ENCODE measurements at places on chromosomes 12 and 14. TPM values are rescaled to one million over a fixed set of nuclear protein-coding genes. Genes with fewer than 3 reads are reported as not detected.

GRCh38 chr14:99199846-99200653 lies 71.9 kb downstream of the BCL11B start:
- no peak for DNase-seq

- DNase-seq: no peak
Measured at GRCh38 chr14:71469643-71470335, 462.4 kb upstream of the RGS6 start.

DNA sequence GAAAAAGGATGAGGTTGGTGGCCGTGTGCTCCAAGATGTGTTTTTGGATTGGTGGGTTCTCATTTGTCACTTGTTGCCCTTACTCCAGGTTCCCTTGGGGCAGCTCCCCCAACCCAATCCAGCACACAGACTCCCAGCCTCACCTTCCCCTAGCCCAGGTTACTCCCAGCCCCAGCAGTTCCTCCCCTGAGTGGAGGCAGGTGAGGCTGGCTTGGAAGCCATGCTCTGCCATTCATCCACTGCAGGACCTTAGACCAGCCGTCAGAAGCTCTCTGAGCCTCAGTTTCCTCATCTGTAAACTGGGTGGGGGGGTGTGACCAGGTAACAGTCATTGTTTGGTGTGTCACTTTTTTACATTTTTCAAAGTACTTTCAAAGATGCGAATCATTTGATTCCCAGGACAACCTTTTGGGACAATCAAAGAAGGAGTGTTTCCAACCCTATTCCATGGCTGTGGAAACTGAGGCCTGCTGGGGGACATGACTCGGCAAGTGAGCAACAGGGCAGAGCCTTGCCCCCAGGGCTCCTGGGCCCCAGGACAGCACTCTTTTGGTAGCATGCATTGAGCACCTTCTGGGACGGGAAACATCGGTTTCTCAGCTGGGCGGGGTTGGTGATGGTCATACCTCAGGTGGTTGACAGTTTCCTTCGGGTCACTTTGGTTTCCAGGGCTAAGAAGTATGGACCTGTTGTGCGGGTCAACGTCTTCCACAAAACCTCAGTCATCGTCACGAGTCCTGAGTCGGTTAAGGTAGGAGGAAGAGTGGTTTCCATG lies 7.2 kb downstream of the CYP46A1 start:
- DNase-seq: no peak

NYNRIN gene
- total RNA-seq: 0.03 TPM

C12orf50 gene
- total RNA-seq: not detected

KRT77 gene
- not detected for total RNA-seq

DNA sequence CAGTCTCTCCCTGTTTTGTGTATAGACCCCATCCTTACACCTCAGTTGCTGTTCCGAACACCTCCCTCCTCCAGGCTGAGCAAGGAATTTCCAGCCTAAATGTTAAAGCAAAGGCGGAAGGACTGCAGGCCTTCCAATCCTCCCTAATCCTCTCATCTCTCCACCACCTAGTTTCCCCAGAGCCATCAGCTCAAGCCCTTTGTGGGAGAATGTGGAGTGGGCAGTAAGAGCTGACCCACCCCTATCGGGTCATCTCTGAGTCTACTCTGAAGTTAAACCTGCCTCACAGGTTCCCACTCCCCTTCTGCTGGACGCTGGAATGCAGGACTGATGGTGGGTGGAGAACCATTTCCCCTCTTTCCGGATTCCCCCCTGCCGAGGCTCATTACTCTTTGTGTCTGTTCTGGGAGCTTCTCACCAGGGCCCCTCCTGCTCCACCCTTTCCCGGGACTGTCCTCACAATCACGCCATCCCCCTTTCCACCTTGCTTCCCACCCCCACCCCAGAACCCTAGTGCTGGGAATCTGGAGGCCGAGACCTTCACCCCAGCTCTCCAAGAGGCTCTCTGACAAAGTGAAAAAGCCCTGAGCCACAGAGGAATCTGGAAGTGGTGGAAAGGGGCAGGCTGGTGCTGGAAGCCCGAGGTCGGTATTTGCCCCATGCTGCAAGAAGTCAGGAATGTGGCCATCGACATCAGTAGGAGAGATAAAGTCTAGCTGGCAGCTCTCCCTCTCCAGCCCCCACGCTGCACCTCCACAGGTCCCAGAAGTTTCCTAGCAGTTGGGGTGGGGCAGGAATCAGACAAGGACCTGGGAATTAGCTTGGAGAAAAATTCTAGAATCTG lies 3.3 kb upstream of the KRT18 start:
- no peak for DNase-seq

KERA gene
- not detected for total RNA-seq

DNA sequence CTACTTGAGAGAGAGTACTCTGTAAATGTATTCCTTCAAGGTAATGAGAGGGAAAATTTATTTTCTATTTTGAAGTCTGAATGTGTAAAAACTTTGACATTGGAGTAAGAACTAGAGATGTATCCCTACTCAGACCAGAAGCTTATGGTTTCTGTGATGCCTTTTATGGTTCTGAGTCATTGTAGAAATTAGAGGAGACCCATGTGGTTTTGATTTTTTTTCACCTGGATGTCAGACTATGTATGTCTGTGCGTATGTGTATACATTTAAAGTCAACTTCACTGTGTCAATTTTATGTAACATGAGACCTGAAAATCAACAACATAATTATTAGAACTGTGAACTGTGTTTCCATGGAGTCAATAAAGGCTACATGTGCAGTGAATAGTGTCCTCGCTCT lies 302.0 kb downstream of the TRHDE start:
- no peak for DNase-seq

TDRD9 gene
- not detected for total RNA-seq

- DNase-seq: peak; percentile 68
Measured at GRCh38 chr12:91777268-91777992, 368.2 kb downstream of the BTG1 start.

DNA sequence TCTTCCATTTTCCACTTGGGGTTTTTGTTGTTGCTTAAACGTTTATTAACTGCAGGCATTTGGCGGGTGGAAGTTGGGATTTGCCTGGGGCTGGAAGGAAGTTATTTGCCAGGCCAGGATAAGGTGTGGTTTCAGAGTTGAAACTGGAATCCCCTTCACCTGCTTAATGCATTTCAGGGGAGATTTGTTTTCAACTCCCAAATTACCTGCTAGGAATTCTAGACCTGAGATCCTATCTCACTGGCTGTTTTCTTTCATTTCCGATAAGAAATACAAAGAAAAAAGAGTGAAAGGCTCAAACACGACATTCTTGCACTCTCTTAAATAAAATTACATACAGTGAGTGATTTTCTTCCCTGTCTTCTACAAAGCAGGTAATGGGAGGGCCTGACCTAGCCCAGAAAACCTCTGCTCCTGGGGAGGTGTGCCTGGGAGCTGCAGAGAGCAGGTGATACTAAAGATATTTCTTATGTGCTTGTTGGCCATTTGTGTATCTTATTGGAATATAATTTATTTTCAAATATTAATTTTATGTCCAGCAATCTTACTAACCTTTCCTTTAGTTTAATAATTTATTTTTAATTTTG lies 278.2 kb downstream of the ZFP36L1 start:
- no peak for DNase-seq

PZP gene
- not detected for total RNA-seq

CD69 gene
- 0.16 TPM for total RNA-seq

DNA sequence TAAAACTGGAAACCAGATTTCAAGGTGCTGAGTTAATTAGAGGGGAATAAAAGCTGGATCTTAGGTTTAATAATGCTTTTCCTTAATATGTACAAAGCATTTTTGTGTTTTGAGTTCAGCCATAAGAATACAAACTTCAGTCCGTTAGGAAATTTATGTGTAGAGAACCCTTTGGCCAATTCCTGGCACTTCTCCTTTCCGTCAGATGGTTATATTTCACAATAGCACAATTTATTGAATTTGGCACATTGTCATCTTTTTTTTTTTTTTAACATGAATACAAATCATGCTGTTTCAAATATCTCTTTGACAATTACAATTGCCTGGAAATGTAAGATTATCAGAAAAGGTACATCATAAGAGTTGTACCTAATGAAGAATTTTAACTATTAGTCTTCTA lies 56.2 kb upstream of the DDHD1 start:
- DNase-seq: no peak

GRCh38 chr14:65824285-65824977 lies 411.9 kb downstream of the FUT8 start:
- peak; percentile 65 for DNase-seq

- no peak for DNase-seq
Measured at GRCh38 chr12:63922474-63922873, 78.0 kb downstream of the SRGAP1 start.

DNA sequence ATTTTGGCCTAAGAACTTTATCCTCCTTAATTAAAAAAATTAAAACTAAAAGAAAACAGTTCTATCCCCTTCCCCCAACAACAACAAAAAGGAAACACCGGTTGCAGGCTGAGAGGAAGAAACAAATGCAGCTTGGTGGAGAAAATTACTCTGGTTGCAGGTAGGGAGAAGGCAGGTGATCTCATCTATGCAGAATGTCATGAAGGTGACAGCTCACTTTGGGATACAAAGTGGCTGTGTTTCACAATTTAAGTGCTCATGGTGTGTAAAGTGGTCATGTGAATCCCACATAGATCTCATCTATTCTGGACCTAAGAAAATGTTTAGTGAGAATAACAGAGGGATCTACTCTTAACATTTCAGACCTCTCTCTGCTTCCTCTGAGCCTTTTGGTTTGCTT lies 219.7 kb upstream of the PKP2 start:
- DNase-seq: peak; percentile 7

DNA sequence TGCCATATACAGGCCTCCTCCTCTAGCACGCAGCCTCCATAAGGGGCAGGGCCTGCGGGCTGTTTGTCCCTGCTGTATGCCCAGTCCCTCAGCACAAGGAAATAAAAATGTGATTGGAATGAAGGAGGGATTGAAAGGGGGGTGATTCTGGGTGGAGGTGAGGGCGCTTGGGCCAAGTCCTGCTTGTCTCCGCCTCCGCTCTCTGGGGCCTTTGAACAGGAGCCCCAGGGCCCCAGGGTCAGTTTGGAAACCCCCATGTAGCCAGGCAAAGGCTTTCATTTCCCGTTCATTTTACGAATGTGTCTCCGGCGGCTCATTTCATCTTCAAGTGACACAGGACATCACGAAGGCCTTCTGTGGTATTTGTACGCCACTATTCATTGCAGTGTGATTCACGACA lies 4.5 kb upstream of the CACNA2D4 start:
- no peak for DNase-seq

GRCh38 chr14:76510181-76510580 lies 134.2 kb downstream of the ESRRB start:
- DNase-seq: no peak

- DNase-seq: no peak
Measured at GRCh38 chr12:65540140-65540539, 261.7 kb downstream of the MSRB3 start.

DNA sequence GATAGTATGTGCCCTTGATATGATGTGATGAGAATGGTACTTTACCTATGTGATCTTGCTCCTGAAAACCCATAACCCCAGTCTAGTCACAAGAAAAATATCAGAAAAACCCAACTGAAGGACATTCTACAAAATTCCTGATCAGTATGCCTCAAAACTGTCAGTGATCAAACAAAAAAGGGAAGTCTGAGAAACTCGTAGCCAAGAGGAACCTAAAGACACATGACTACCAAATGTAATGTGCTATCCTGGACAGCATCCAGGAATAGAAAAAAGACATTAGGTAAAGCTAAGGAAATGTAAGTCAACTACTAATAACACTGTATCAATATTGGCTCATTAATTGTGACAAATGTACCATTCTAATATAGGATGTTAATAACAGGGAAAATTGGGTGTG lies 4.1 kb upstream of the WIF1 start:
- DNase-seq: no peak

MFAP5 gene
- not detected for total RNA-seq

AMDHD1 gene
- 0.43 TPM for total RNA-seq

- DNase-seq: no peak
Measured at GRCh38 chr14:69357544-69358200, 40.4 kb downstream of the ERH start.

RNASE11 gene
- total RNA-seq: not detected

OR4E2 gene
- not detected for total RNA-seq

DNA sequence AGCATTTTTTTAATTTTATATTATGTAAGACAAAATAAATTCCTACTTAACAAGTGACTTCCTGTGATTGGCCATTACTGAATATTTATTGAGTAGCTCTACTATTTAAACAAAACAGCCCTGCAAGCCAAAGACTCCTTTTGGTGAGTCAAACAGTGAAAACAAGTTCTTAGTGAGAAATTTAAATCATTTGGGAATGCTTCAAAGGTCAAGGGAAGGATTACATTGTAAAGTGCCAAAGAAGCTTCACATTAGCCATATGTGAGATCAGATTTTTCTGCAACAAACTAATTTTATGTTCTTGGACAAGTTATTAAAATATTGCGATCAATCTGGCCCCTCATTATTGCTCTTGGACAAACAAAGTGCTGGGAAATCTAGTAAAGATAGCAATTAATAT lies 795.4 kb upstream of the MGAT4C start:
- DNase-seq: no peak

DNA sequence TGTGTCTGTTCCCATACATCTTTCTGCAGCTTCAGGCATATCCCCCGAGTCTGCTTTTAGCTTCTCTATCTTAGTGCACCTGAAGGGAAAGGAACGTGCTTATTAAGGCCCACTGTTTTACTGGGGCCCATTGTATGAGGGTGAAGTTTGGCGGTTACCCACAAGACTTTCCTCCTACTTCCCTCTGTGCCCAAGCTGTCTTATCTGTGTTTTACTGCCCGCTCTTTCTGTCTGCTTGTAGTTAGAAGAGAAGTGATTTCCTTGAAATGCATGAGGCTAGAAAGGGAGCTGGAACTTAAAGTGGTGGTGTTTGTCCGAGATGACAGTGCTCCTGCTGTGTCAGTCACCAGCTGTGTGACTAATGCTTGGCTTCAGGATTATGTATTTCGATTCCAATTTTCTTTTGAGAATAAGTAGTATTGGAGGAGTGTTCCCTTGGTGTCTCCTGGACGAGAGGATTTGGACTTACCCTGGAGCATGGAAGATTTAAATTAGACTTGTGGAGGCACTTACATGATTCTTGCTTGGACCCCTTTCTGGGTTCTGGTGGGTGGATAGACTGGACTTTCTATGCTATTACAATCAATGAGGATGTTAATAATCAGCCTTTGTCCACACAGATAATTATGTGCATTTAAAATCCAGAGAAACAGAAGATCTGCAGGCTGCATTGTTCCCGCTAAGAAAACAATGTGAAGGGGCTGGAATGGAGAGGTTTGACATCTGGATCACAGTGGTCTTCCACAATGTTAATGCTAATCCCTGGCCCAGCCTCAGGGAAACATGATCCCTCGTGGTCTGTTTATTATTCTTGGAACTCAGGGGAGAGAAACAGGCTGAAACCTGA lies 13.9 kb upstream of the KRT86 start:
- peak; percentile 52 for DNase-seq

DPF3 gene
- total RNA-seq: 3.0 TPM

- no peak for DNase-seq
Measured at GRCh38 chr12:22810036-22810435, 185.1 kb downstream of the ETNK1 start.

COPZ1 gene
- 83.5 TPM for total RNA-seq

DNA sequence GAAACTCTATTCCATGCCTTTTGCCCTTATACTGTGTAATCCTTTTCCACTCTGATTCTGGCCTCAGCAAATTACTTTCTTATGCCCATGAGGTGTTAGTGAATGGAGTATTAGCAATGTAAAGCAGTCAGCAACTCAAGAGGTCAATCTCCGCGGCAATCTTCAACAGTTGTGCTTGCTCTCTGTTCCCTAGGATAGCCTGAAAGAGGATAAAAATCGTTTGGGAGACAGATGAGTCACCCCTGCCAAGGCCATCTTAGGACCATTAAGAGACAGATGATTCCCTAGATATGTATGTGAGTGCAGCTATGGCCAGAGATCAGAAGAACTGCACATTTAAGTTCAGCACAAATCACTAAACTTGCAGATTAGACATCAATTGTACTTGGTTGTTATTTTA lies 1145.8 kb downstream of the GALC start:
- no peak for DNase-seq

SPTB gene
- total RNA-seq: 1.9 TPM

Data from HT1080 (cell line).